KBM-7 (cell line): ENCODE measurements at places on chromosomes 2 and 18.

GRCh38 chr2:8176887-8177286, 505.0 kb upstream of the ID2 start:
- no peak for DNase-seq

- DNase-seq: no peak
Observed at GRCh38 chr2:152154462-152154861, 21.1 kb downstream of the STAM2 start.

GRCh38 chr18:28541934-28542333, 365.0 kb upstream of the CDH2 start:
- no peak for DNase-seq

- DNase-seq: no peak
Observed at GRCh38 chr18:62987055-62987830, 271.9 kb downstream of the PHLPP1 start.

DNA sequence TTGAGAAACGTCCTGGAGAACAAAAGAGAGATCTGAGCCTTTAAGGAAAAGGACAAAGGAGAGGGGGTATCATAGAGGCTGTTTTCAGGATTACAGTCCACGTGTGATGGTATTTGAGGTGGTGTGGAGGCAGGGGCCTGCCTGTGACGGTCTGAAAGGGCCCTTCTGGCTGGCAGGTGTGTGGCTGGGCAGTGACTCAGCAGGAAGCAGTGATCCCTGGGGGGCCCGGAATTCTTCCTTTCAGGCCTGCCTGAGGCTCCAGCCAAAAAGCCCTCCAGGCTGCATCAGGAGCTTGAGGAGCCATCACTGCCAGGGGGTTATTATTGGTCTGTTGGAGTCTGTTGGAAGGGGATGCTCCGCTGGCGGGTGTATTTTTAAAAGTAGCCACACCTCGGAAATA, 97.2 kb upstream of the TMEM18 start:
- DNase-seq: no peak

DNA sequence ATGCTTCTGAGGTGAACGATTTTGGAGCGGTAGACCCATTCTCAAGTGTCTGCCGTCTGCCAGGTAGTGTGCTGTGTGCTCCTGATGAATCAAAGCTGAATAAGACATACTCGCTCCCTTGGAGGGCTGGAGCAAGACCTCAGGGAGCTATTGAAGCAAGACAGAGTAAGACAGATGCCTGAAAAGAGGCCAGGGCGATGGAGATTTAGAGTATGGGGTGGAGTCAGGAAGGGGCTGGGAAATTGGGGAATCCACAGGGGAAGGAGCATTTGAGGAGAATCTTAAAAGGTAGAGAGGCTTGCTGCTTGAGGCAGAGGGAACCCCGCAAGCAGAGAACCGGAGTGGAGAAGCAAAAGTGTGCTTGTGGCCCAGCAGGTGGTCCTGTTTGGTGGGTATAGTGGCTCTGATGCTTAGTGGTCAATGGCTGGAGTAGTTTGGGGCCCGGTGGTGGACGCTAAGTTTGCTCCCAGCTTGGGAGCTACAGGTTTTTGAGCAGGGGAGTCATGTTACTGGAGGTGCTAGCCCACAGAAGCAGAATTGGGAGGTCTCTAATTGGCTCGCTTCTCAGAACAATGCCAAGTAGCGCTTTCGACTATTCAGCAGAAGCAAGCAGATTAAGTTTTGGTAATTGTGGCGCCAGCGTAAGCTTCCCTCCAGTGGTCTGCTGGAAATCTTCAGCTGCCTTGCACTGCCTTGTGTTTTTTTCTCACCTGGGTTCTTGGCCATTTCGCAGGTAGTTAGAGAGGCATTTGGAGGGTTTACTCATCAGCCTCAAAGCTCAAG, 2.0 kb downstream of the CNNM4 start:
- DNase-seq: peak; percentile 38

DNA sequence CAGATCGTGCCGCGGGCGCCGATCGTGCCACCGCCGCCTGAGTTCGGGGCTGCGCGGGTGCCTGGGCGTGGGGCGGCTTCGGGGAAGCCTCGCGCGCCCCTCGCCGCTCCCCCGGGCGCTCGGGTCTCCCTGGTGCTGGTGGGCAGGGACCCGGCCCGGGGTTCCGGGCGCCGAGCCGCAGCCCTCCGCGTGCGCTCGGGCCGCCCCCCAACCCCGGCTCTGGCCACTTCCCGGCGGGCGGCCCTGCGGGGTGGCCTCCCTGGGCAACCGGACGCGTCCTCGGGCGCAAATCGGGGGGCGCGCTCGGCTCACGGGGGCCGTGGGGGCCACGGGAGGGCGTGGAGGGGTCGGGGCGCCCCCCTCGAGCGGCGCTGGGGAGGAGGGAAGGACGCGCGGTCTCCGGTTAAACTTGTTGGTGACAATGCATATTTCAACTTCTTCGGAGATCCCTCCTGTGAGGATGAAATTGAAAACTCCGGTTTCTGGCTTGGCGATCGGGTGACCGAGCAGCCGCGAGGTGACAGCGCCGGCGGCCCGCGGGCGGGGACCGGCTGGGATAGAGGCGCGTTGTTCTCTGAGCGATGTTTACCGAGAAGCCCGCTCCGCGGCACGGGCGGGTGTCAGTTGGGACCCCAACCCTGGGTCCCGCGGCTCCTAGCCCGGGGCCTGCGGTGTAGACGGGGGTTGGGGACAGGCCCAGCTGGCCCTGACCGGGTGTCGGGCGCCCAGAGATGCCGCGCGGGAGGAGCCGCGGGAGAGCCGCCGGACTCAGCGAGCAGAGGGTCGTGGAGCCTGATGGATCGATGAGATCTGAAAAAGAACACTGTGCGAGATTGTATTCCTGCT, 676 bp downstream of the SH3BP4 start:
- DNase-seq: peak; percentile 23

GRCh38 chr2:237137626-237138323, 52.1 kb downstream of the COPS8 start:
- no peak for DNase-seq

GRCh38 chr2:73177645-73178255, 24.6 kb upstream of the NOTO start:
- DNase-seq: no peak

DNA sequence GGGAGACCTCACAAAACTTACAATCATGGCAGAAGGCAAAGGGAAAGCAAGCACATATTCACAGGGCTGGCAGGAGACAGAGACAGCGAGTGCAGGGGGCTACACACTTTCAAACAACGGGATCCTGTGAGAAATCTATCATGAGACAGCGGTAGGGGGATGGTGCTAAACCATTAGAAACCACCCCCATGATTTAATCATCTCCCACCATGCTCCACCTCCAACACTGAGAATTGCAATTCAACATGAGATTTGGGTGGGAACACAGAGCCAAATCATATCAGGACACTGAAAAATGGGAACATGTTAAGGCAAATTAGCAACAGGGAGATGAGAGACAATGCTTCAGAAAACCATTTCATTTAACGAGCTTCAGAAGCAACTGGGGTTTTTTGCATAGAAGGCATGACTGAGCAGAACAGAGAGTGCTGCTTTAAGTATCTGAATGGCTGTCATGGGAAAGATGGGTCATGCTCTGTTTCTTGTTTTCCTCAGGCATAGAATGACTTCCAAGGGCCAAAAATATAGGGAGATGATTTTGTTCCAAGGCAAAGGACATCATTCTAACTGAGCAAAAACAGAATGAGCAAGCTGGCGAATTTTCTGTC, 100.8 kb upstream of the MAP2 start:
- no peak for DNase-seq

- peak; percentile 16 for DNase-seq
Observed at GRCh38 chr2:26807788-26808460, 22.1 kb downstream of the CENPA start.

DNA sequence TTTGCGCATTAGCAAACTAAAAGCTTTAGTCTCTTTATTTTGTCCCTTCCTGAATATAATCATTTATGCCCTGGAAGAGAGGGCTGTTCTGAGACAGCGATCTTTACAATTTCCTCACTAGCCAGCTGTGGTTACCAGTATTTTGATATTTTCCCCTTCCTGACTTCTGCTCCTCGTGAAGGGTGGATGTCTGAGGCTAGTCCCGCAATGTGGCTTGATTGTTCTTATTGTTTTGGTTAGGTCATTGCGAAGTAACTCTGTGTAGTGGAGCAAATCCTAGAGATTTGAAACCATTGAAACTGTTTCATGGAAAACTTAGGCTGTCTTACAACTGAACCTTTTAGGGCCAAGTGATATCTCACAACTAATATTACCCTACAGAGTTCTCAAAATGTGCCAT, 2.4 kb downstream of the MRPL33 start:
- DNase-seq: peak; percentile 37

- DNase-seq: no peak
Observed at GRCh38 chr2:220276741-220277444, 649.5 kb downstream of the SLC4A3 start.

GRCh38 chr18:45657357-45658335, 42.4 kb downstream of the SLC14A2 start:
- DNase-seq: no peak

GRCh38 chr18:50179465-50179864, 15.5 kb downstream of the MYO5B start:
- DNase-seq: no peak

GRCh38 chr2:66875941-66876462, 441.1 kb downstream of the MEIS1 start:
- DNase-seq: no peak

DNA sequence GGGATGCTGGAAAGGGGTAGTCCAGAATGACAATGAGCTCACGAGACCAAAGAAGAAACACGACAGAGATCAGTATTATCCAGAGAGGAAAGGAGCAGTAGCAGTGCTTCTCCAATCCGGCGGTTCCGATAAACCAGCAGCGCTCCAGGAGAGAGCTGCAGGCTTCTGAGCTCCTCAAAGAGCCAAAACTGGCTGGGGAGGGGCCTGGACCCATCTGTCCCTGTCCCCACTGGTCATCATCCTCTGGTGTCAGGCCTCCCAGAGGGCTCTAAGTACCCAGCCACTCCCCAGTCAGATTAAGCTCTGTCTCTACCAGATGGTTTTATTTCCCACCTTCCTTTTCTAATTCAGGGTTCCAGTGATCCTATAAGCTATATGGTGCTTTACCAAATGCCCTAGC, 23.2 kb downstream of the DNAJC27 start:
- no peak for DNase-seq

DNA sequence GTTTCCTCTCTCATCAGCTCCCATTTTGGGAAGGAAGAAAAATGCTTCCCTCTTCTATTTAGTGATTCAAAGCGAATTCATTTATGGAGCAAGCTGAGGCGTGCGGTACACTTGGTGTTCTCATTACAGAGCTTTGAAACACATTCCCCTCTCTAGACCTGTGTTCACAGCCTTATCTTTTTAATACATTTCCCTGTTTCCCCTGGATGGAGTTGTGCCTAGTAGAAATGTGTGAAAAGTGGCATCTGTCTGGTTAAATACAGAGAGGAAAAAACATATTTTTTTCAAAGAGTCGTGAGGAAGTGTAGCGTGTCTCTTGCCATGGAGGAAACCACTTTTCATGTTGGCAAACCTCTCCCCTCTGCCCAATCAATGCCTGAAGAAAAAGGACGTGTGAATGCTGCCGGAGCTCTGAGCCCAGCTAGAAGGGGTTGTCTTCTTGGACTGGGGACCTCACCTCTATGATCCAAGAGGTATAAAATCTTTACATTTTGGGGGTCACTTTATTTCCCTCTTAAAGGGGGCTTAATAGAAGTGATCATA, 52.4 kb downstream of the DPP4 start:
- DNase-seq: no peak

GRCh38 chr2:96872591-96873349, 2.9 kb upstream of the SEMA4C start:
- DNase-seq: no peak

- no peak for DNase-seq
Observed at GRCh38 chr2:180872255-180872654, 108.2 kb upstream of the UBE2E3 start.

DNA sequence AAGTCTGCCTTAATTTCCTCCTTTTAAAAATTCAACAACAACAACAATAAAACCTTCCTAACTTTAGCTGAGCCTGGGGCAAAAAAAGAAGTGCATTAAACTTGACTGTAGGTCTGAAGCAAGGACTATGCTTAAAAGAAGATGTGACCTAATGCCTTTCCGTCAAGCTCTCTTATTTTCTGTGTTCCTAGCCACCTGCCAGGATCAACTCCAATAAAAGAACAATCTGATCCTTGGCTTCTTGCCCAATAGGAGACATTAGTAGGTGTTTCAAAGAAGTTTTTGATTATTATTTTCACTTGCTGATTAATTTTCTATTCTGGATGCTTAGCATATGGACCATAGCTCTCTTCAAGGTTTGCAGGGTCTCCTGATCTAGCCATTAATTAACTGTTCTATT, 237.5 kb downstream of the STK39 start:
- no peak for DNase-seq

- peak; percentile 88 for DNase-seq
Observed at GRCh38 chr2:104976603-104977120, 61.2 kb upstream of the MRPS9 start.

GRCh38 chr2:57516698-57517340, 529.8 kb upstream of the VRK2 start:
- DNase-seq: peak; percentile 65

GRCh38 chr2:151437630-151438029, 27.9 kb downstream of the RIF1 start:
- DNase-seq: peak; percentile 42

DNA sequence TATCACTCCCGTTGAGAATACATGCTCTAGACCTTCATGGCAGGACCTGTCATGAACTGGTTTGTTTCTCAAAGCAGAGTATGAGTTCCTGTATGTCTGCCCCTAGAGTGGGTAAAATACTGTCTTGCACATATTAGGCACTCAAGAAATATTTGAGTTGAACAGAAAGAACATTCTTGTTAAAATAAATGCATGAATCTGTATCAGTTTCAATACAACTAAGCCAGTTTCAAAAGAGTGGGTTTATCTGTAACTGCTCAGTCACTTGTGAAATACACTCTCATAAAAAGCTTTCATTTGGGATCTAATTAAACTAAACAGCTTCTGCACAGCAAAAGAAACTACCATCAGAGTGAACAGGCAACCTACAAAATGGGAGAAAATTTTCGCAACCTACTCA, 69.2 kb downstream of the RFTN2 start:
- DNase-seq: no peak

GRCh38 chr2:34523958-34524514, 924.9 kb upstream of the FAM98A start:
- DNase-seq: no peak

DNA sequence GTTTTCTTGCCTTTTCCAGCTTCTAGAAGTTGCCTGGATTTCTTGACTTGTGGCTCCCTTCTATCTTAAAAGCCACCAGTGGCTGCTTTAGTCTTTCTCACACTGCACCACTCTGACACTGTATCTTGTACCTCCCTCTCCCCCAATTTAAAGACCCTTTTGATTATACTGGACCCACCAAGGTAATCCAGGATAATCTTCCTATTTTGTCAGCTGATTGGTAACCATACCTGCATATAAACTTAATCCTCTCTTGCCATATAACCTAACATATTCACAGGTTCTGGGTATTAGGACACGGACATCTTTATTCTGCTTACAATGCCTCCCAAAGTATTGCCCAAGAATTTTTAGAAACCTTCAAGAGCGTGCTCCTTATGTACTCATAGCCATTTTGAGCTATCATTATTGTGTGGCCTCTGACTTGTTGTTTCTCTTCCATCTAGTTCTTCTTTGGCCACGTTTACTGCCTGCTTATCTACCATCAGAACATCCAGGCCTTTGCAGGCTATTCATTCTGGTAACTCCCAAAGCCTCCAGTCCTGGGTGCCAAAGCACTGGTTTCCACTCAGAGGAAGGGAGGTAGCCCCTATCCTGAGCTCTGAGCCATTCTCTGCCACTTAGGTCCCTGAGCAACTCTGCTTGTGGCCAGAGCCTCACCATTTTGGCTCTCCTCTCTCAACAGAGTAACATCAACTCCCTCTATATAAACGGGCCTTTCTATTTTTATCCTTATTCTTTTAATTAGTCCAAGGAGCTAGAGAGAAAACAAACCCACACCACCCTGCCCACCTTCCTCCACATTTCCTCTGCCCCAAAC, 70.8 kb downstream of the MYO3B start:
- DNase-seq: no peak

- no peak for DNase-seq
Observed at GRCh38 chr2:189515264-189515663, 65.3 kb downstream of the SLC40A1 start.
